GM20000 (cell line): ENCODE measurements at places on chromosomes 5 and 9.

DNA sequence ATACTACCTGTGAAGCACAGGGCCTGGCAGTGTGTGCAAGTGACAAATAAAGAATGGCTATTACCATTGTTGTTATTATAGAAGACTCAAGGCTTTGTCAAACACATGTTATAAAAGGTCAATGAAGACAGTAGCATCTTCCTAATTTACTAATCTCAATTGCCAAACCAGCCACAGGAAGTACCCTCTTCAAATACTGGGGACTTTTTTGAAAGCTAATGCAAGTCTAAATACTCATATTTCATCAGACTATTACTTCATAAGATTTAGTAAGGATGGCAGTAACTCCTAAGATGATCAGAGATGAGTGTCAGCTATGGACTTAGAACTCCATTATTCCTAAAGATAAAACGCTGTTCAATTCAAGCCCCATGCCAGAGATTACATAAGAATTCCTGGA lies 43.0 kb downstream of the GNAQ start:
- DNase-seq: no peak

DNA sequence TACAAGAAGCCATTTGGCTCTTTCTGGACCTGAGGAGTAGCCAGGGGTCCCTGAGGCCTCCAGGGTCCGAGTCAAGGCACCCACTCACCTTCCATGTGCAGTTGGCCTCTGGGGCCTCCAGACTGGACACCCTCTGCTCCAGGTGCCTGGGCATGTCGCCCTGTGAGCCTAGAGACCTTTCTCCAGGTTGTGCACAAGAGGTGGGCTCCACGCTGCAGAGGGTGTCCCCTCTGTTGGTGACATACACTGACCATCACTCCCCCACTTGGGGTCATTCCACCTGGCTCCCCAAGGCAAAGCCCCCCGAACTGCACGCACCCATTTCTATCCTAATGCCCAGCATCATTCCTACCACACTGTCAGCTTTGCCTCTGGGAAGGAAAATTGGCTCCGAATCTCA lies 48.8 kb downstream of the RASGEF1C start:
- DNase-seq: no peak

DNA sequence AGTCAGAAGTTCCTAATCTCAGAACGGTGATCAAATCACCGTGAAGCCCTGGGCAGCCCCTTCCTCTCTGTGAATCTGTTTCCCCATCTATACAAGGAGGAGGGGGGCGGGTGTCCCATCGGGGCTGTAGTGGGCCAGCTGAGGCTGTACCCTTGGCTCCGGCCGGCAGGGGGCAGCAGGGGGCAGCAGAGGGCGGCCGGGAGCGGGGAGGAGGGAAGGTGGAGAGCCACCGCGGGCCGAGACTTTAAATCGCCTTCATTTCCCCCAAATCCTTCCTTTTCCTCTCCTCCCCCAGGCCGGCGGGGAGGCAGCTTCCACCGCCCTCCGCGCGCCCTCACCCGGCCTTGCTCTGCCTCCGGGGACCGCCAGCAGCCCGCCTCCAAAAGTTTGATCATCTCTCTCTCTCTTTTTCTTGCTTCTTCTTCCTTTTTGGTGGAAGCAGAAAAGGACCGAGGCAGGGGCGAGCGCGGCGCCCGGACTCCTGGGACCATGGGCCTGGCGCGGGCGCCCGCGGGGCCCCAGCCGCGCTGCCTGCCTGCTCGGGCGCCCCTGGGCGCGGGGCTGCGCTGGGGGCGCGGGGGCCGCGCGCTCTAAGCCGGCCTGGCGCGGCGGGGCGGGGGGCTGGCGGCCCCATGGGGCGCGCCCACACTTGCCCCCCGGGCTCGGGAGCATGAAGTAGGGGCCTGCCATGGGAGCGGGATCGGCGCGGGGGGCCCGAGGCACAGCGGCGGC lies at the start of gene COL27A1:
Gene COL27A1 (plus strand): TSS at position 275 of the 732 bp plus-strand sequence. CDS start 414 bp downstream, at position 689.
- peak; percentile 95 for DNase-seq

- no peak for DNase-seq
Measured at GRCh38 chr5:38079620-38080402, 178.5 kb upstream of the EGFLAM start.

- no peak for DNase-seq
Measured at GRCh38 chr5:1925111-1926070, 42.7 kb upstream of the IRX4 start.

DNA sequence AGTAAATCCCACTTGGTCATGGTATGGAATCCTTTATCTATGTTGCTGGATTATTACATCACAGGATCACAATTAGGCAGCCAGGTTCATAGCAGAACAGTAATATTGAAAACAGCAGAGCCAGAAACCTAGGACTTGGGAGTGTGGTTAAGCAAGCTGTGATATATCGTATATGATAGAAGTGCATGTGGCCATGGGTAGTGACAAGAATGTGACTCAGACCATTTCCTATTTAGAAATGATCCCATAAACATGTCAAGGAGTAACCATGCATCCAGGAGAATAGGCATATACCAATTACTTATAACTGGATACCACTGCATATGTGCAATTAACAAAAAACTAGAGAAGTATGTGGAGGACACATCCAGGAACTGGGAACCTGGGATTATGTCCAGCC lies 31.2 kb downstream of the AMBP start:
- DNase-seq: no peak

GRCh38 chr5:111922344-111922743 lies 165.3 kb upstream of the NREP start:
- no peak for DNase-seq

- DNase-seq: peak; percentile 20
Measured at GRCh38 chr5:124528838-124529237, 217.6 kb downstream of the ZNF608 start.

DNA sequence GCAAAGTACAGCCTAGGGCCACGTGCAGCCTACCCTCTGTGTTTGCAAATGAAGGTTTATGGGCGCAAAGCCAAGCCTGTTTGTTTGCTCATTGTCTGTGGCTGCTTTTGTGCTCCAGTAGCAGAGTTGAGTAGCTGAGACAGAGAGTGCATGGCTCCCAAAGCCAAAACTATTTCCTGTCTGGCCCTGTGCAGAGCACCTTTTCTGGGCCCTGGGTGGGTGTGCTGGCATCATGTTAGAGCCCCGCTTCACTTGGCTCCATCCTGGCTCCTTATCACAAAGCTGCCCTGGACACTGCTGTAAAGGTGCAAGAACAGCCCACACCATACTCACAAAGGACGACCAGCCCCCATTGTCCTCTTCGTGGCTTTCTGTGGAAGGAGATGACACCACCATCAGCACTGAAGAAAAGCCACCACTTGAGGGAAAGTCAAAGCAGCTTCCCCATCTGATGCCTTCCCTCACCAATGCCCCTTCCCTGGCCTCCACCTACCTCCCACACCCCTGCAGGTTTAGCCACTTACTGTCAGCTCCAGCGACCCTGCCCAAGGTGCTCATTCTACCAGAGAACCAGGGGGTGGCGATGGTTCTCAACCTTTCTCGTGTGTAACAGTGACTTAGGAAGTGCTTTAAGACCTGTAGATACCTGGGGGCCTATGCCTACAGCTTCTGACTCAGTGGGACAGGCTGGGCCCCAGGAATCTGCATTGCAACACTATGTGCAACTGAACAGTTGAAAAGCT lies 23.4 kb downstream of the LCP2 start:
- no peak for DNase-seq

GRCh38 chr9:81607593-81608288 lies 81.6 kb downstream of the TLE1 start:
- DNase-seq: no peak

- DNase-seq: no peak
Measured at GRCh38 chr5:113218200-113218599, 216.6 kb downstream of the TSSK1B start.

DNA sequence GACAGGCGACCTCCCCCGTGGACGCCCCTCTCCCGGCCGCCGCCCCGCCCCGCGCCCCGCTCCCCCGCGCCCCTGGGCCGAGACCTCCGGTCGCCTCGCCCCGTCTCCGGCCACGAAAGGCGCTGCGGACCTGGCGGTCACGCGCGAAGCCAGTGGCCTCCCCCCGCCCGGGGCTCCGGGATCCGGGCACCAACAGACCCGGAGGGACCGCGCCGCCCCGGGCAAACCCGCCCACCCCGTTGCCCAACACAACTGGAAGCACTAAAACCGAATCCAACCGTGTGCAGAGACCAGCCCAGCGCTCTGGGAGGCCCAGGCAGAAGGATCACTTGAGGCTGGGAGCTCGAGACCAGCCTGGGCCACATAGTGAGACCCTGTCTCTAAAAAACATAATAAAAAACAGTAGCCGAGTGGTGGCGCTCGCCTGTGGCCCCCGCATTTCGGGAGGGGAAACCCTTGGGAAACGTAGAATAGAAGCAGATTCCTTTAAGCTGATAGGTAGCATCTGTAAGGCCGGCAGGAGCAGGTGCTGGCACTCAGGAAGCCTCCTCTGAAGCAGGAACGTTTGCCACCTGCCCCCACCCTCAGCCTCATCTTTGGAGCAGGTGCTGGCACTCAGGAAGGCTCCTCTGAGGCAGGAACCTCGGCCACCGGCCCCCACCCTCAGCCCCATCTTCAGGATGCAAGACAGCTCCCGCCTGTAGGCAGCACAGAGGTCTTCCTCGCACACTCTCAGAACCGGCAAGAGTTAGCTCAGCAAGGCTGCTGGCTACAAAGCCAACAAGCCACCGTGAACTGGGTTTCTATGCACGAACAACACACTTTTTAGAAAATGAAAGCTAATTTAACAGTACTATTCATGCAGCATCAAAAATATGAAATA lies 4.6 kb upstream of the SLC9A3 start:
- no peak for DNase-seq

DNA sequence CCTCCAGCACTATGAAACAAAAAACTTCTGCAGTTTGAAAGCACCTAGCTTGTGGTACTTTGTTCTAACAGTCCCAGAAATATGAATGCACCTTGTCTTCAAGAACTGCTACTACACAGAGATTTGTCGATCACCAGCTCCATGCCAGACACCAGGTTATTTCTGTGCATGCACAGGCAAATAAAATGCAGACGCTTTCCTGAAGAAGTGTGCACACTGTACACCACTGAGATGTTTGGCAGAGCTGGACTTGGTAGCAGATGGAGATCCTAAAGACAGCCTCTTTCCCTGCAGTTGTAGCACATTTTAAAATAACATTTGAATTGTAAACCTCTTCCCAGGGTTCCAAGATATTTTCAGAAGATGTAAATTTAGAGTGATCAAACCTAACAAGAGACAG lies 730.0 kb downstream of the MTRR start:
- no peak for DNase-seq

DNA sequence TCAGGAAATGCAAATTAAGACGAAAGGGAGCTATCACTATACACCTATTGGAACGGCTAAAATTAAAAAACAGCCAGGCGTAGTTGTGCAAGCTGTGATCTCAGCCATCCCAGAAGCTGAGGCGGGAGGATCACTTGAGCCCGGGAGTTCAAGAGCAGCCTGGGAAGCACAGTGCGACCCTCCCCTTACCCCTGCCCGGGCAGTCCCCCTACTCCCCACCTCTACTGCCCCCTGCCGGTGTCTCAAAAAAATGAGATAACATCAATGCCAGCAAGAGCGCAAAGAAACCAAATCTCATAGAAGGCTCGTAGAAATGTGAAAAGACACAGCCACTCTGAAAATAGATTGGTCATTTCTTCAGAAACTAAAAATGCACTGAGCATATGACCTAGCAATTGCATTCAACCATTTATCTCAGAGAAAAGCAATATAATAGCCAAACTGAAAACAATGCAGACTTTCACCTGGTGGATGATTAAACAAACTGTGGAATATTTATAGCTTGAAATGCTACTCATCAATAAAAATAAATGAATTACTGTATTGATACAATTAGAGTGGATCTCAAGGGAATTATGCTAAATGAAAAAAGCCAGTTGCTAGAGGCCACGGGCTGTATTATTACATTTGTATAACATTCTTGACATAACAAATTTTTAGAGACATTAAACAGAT lies 20.6 kb downstream of the OR2V2 start:
- no peak for DNase-seq

- DNase-seq: no peak
Measured at GRCh38 chr9:110583237-110583636, 3.7 kb upstream of the SVEP1 start.

- DNase-seq: peak; percentile 85
Measured at GRCh38 chr9:122122903-122123632, 30.0 kb upstream of the TTLL11 start.

DNA sequence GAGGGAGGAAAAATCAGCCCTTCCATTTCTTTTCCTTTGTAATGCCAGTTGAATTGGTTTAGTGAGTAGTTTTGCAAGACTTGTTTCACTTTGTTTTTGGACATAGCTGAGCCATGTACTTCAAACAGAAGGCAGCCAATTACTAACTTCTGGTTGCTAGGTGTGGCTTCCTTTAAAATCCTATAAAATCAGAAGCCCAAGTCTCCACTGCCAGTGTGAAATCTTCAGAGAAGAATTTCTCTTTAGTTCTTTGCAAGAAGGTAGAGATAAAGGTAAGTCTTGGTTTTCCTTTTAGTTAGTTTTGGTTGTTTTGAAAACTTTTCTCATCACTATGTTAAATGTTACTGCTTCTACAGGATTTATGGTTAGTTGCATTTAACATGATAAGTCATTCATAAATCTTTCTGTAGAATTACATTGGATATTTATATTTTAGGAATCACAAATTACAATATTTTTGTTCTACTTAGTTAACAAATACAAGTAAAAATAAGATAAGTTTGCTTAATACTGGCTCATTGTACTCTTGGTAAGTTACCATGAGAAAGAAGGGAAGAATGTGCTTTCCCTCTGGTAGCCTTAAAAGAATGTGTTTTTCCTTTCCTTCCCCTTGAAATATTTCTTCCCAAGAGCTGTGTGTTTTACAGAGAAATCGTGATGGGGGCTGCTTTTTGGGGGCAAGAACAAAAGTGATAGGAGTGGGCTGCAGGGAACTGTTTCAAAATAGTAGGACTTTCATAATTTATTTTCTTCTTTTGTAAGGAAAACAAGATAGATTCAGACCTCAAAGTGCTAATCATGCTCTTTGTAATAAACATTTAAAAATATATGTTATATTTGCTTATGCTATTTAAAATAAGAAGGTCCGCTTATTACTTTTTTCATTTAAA lies at the start of gene ANXA1:
Gene ANXA1 (plus strand): TSS at position 213 of the 890 bp plus-strand sequence. CDS start 6,671 bp downstream, outside the sequence.
- no peak for DNase-seq

DNA sequence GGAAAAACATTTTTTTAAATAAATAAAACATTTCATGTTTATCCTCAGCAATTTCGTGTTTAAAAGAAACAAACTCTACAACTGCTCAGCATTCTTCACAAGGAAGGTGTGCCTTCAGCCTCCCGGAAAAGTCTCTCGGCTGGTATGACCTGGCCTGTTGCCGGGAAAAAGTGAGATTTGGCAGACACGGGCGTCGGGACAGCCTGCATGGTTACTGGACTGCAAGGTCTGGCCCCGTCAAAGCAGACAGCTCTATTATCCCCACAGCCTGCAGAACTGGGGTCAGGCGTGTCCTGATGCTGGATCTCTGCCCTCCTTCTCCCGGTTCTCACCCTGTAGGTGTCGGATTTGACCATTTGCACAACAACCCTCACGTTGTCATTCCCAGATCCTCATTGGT lies 120.3 kb upstream of the SPATA31C2 start:
- DNase-seq: no peak

DNA sequence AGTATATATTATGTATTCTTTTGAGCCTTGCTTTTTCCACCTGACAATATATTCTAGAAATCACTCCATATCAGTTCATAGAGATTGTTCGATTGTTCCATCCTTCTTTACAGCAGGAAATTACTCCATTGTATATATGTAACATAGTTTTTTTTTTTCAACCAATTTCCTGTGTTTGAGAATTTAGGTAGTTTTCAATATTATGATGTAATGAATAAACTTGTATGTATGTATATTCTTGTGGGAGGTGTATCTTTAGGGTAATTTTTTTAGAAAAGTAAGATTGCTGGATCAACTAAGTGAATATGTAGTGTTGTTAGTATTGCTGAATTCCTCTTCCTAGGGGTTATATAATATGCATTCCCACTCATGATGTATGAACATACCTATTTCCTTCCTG lies 165.9 kb upstream of the PITX1 start:
- DNase-seq: no peak

- no peak for DNase-seq
Measured at GRCh38 chr5:150121448-150122157, 34.0 kb downstream of the PDGFRB start.
